ENCODE measurements at places on chromosomes 4 and X. TPM values are rescaled to one million over a fixed set of nuclear protein-coding genes. Genes with fewer than 3 reads are reported as not detected.

COL4A6 gene
- total RNA-seq = 0.28 TPM

GAGE12J gene
- 1.1 TPM for total RNA-seq

DNA sequence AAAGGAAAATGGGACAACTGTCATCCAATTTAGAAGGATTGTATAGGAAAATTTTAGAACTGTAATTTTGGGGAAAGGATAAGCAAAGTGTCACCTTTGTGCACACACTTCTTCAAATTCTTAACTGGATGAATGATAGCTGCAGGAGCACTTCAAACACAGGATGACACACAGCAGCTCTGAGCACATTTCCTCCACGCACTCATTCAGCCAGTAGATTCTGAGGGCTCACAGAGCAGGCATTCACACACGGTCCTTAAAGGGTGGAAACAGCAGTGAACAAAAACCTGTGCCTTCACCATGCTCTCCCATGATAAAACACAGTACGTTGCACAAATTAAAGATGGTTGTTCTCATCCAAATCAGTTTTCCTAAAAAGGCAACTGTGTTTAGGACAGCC lies 38.5 kb upstream of the KLF3 start:
- DNase-seq = no peak

DNA sequence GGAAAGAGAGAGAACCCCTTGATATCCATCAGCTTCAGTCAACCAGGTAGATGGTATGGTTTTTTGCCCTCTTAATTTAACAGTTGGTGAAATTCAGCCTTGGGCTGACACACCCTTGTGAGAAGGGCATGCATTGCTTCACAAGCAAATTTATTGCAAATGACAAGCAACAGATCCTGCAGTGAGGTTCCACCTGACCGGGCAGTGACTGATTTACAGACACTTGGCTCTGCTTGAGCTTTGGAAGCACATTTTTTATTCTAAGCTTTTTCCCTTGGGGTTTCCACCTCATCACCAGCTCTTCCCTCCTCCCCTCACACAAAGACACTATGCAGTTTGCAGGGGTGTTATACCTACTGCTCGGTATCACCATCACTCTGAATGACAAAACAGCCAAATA lies 28.3 kb upstream of the SERTM2 start:
- no peak for DNase-seq

GAGE12E gene
- not detected for total RNA-seq

GRCh38 chr4:102625232-102625930 lies 124.2 kb downstream of the NFKB1 start:
- no peak for DNase-seq

DNA sequence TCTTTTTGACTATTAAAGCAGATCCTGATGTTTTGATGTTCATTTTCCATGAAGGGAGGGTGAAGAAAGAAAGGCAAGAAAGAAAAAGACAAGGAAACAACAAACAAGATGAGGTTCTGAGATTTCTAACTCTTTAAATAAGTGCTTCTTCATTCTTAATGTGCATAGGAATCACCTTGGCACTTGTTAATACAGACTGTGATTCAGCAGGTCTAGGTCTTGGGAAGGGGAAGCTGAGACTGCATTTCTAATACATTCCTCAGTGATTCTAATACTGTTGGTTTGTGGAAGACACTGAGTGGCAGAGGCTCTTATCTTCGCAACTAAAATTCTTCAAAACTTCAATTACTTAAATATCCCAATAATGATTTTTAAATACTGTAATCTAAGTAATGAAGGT lies 95.2 kb upstream of the NAP1L5 start:
- DNase-seq = no peak

- no peak for DNase-seq
Measured at GRCh38 chrX:63349307-63349706, 1.8 kb downstream of the SPIN4 start.

HELT gene
- not detected for total RNA-seq

- DNase-seq = no peak
Measured at GRCh38 chr4:172495769-172496168, 672.8 kb upstream of the GALNT7 start.

DNA sequence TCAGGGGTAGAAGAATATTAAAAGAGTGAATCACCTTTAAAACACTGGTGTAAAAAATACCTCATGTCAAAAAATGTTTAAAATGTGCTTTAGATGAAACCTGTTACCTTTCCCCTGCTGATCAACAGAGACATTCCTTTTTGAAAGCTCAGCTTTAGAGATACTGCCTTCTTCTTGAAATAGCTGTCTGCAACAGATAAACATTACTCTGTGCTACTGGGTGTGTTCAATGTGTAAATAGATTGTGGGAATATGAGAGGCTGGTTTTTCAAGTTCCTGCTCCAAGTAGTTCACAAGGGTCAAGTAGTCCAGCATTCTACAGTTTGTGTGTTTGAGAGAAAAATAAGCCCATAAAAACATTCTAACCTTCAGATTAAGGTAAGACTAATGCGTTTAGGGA lies at the start of gene SYTL5:
SYTL5 (plus strand) TSS at position 263 of the 400 bp plus-strand sequence. CDS start 27,337 bp downstream, outside the sequence.
- no peak for DNase-seq

GRCh38 chr4:139969635-139970266 lies 184.2 kb downstream of the MAML3 start:
- no peak for DNase-seq

AFF1 gene
- total RNA-seq = 23.9 TPM

- no peak for DNase-seq
Measured at GRCh38 chrX:140724736-140725135, 15.2 kb downstream of the LINC00632 start.

SSX2 gene
- 0.31 TPM for total RNA-seq

DNA sequence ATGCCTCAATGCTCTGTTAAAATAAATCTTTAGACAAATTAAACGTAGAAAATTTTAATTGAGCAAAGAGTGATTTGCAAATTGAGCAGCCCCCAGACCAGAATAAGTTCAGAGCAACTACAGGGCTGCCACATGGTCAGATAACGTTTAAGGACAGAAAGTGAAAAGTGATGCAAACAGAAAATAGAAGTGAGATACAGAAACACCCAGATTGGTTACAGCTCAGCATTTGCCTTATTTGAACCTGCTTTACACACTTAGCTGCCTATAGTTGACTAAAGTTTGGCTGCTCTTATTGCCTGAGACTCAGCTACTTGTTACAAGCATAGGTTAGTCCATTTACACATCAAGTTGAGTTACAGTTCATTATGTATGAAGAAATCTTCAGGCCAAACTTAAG lies 1800.8 kb upstream of the PCDH10 start:
- DNase-seq = no peak

- no peak for DNase-seq
Measured at GRCh38 chr4:156230176-156230575, 276.5 kb upstream of the CTSO start.

DNA sequence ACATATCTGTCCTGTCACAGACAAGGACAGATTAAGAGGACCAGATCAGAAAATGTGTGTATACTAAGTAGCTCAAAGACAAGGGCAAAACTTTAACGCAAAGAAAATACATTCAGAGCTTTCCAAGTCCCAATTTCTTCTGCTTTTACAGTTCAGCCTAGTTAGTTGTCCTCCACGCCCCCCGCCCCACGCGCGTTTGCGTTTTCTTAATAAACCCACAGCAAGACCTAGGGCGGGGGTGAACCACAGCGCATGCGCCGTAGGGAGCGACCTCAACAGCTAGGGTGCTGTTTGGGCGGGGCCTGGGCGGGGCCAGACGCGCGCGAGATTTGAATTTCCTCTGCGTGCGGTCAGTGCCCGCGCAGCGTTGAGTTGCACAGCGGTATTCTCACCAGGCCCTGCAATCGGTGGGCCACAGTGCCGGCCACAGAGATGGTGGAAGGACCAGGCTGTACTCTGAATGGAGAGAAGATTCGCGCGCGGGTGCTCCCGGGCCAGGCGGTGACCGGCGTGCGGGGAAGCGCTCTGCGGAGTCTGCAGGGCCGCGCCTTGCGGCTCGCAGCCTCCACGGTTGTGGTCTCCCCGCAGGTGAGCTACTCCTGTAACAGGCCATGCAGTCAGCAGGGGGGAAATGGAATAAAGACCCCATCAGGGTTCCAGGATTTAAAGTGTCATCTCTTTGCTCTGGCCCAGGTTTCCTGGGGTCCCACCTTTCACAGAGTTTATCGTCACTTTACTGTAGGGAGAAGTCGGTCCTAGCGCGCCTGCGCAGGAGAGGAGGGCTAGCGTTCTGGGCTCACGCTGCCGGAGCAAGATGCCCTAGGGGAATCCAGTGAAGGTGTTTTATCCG lies at the start of gene NEIL3:
NEIL3 (plus strand) TSS at position 353 of the 850 bp plus-strand sequence; CDS start at position 433, 80 bp downstream.
- DNase-seq = peak; percentile 51

DNA sequence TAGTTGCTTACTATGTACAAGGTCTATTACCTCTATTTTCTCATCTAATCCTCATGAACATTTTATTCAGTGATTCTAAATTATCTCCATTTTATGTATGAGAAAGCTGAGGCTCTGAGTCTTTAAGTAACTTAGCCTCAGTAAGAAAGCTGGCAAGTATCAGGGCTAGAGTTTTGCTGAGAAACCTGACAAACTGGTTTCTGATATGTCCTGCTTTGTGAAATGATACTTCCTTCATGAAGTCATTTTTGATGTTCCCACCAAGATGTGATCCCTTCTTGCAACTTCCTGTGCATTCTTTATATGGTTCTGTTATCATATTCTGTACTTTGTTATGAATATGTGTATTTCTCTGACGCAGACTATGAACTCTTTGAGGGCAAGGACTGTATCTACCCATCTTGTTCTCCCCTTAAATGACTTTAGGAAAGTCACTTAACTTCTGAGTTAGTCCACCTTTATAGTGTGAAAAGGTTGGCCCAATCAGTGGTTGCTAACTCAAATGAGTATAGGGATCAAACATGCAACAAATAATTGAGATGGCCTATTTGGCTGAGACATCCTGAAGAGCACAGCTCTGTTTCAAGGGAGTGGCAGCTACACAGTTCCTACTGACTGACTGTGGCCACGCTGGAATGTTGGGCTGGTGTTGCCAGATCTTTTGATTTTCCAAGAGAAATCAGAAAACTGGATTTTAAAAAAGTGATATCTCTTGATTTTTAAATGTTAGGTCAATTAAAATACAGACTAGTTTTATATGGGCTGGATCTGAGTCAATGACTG lies 127.9 kb upstream of the AMOT start:
- DNase-seq = no peak

- no peak for DNase-seq
Measured at GRCh38 chr4:123955167-123955800, 558.7 kb downstream of the SPRY1 start.

KCNIP4 gene
- total RNA-seq = not detected

DNA sequence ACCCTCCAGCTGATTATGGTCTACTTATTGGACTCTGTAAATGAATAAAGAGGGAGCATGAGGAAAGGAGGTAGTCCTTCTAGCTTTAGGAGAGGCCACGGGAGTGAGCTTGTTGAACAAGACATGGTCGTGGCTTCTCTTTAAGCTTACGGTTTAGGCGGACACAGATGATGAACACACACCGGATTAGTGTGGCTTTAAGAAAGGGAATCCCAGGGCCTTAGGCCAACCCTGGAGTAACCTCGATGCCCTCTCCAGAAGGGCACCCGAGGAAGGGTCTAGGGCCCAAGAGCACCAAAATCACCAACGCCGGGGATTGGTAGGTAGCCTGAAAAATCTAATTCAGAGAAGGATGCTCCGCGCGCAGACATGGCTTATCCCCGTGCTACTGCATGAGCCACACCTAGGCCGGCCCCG lies 39.4 kb downstream of the ERVMER34-1 start:
- DNase-seq = no peak

- DNase-seq = no peak
Measured at GRCh38 chrX:53538781-53539180, 104.6 kb upstream of the HSD17B10 start.

STK32B gene
- 11.6 TPM for total RNA-seq

GRCh38 chrX:386768-387575 lies at the start of gene PPP2R3B:
Gene PPP2R3B, minus strand, starts transcription at chrX:386907. Its CDS starts 216 bp downstream, at chrX:386691.
- peak; percentile 48 for DNase-seq

TMEM129 gene
- total RNA-seq = 32.6 TPM

DNA sequence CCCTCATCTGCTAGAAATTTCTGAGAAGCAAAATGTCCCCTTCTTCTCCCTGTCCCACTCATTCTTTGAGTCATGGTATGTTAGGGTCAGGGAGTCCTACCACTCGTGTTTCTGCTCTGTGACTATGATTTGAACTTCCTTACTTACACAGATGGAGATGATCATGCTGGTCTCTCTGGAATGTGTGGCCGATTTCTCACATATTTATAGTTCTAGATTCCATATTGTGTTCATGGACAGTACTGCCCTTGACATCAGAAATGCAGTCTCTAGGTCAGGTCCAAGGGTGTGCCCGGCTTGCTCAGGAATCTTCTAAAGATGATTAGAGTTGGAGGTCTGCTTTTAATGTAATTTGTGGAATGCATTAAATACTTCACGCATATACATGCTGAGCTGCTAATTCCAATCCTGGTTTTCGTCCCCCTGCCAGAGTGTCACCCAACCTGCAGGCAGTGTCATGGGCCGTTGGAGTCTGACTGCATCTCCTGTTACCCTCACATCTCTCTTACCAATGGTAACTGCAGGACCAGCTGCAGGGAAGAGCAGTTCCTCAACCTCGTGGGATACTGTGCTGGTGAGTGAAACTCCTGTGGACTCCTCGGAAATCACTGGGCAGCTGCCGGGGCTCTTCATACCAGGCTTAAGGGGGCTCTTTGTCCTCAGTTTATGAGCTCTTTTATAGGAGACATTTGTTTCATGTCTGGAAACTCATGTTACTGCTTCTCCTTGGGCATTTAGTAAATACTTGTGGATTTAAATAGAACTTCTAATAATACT lies 214.1 kb upstream of the ANXA3 start:
- no peak for DNase-seq

DNA sequence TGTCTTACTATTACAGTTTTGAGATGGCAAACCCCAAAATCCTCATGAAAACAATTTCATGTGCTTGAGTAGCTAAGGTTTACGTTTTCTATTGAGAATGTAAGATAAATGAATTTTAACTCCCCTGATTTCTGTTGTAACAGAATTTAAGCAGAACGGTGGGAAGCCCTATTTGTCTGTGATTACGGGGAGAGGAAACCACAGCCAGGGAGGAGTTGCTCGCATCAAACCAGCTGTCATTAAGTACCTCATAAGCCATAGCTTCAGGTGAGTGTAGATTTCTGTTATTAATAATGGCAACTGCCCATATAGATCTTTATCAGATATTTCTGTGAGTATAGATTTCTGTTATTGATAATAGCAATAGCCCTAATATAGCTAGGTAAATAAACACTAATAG lies 44.2 kb upstream of the RHOH start:
- DNase-seq = no peak

DNA sequence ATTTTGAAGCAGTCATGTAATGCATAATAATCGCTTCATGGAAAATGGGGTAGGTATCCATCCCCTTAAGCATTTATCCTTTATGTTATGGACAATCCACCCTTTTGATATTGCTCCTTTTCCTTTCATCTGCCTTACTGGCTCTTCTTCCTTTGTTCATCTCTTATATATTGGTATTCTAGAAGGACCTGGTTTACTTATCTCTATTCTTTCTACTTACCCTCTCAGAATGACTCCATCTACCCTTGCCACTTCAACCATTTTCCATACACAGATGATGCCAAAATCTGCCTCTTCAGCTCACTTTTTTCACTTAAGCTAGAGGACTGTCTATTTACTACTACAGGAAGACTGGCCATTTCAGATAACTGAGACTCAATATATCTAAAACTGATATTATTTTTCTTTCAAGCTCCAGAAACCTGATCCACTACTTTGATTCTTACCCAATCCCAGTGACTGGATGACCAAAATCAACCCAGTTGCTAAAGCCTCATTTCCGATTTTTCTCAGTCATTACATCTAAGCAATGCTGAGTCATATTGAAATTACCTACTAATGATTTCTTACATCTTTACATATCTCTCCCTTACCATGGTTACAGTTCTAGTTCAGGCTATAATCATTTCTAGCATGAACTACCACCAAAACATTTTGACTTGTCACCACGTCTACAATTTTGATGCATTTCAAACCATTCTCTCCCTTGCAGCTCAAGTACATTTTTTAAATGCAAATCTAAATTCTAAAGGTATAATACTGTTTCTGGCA lies 93.7 kb downstream of the FAAH2 start:
- DNase-seq = no peak

- no peak for DNase-seq
Measured at GRCh38 chr4:61379406-61379805, 179.3 kb downstream of the ADGRL3 start.

Data from Panc1 (cell line).